ENCODE measurements at places on chromosomes 1 and 21.

DNA sequence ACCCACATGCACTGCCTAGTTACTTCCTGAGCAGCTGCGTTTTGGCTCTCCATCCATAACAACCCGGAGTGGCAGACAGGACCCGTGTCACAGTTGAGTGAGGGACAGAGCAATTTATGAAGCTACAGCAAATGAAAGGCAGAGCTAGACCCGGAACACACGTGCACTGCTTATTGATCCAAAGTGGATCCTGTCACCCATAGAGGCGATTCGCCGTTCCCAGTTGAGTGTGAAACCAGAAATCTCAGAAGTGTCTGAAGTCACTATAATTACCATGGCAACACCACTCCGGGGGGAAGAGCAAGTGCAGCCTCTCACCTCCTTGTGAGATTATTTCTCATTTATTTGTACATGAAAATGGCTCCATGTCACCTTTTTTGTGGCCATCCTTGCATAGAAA, 365.2 kb downstream of the DSCAM start:
- DNase-seq = no peak

GRCh38 chr1:59295618-59296017, 1.3 kb upstream of the FGGY start:
- DNase-seq = no peak

- no peak for DNase-seq
These were observed 72.6 kb downstream of the TTC3 start for GRCh38 chr21:37145635-37146111.

DNA sequence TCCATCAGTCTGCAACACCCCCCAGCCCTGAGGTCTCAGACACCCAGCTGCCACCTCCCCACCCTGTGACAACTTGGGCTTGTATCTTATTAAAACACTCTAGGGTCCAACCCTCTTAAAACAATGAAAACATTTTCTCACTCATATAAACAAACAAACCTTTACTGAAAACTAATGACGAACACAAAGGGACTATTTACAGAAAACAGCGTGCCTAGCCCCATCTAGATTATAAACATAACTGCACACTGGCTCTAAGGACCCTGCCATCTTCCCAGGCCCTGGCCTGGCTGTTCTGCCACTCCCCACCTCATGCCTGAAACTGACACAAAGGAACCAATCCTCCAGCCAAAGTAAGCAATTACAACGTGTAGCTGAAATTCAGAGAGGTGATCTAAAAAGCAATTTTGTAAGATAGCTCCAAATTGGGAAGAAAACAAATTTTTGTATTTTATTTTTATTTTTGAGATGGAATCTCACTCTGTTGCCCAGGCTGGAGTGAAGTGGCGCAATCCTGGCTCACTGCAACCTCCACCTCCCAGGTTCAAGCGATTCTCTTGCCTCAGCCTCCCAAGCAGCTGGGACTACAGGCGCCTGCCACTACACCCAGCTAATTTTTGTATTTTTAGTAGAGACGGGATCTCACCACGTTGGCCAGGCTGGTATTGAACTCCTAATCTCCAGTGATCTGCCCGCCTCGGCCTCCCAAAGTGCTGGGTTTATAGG, 40.9 kb downstream of the CAPZB start:
- no peak for DNase-seq

GRCh38 chr21:21383126-21383525, 384.9 kb downstream of the NCAM2 start:
- no peak for DNase-seq

GRCh38 chr1:160403244-160403643, 2.9 kb downstream of the VANGL2 start:
- no peak for DNase-seq

DNA sequence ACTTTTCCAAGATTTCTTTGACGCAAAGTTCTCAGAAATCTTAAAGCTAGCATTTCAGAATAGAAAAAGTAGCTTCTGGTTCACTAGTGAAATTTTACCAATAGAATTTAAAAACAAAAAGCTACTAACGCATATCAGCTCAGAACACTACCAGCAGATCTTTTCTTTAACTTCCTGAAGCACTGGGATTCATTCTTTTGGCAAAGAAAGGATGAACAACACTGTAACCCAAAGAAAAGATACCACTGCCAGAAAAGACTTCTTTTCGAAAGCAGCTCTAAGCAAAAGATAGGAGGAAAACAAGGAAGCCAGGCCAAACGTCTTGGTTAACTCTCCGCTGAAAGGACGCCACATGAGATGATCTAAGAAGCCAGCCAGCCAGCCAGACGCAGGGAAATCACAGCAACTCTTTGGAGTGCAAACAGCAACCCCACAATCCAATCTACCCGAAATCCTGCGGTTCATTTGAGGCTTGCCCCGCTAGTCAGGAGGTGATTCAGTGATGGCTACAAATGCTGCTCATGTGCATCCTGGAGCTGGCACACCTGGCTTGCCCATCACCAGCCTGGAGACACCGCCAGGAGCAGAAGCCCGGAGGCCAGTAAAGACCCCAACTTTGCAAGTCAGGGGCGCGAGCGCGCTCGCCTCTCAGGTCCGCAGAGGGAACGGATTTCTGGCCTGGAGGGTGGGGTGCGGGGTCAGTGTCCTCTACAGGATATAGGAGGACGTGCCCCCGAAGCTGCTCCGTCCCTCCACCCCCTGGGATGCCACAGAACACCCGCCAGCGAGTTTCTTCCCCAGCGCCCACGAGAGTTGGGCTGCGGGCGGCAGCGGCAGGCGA, 812 bp downstream of the NBPF1 start:
- no peak for DNase-seq

GRCh38 chr1:205811660-205812059, 1.3 kb downstream of the SLC41A1 start:
- DNase-seq = no peak

- no peak for DNase-seq
These were observed 29.3 kb downstream of the COP1 start for GRCh38 chr1:176177764-176178163.

DNA sequence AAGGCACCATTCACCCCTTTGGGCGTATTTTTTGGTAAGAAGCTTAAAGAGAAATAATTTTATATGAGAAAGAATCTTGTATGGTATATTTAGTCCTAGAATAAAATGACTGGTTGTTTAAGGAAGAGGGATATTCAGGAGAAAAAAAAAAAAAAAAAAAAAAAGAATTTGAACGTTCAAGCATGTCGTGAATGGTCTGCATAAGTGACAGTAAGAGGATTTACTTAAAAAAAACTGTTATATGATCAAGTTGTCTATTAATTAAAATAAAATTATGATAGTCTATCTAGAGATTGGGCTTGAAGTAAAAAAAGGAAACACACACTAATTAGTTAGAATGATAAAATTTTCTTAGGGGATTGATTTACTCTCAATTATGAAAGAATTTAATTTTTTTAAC, 11.7 kb upstream of the OR14I1 start:
- DNase-seq = no peak

DNA sequence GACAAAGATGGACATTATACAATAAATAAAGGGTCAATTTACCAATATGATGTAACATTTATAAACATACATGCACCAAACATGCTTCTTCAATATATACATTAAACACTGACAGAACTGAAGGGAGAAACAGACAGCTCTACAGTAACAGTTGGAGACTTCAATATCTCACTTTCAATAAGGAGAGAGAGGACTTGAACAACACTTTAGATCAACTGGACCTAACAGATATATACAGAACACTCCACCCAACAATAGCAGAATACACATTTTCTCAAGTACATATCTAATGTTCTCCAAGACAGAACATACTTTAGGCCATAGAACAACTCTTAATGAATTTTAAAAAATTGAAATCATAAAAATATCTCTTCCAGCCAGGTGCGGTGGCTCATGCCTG, 50.6 kb upstream of the TTC39A start:
- no peak for DNase-seq

- no peak for DNase-seq
These were observed 1.3 kb upstream of the RC3H1 start for GRCh38 chr1:174023440-174023839.

GRCh38 chr1:206524739-206525364, 17.5 kb downstream of the RASSF5 start:
- no peak for DNase-seq

GRCh38 chr1:198234520-198235251, 77.9 kb downstream of the NEK7 start:
- DNase-seq = no peak

DNA sequence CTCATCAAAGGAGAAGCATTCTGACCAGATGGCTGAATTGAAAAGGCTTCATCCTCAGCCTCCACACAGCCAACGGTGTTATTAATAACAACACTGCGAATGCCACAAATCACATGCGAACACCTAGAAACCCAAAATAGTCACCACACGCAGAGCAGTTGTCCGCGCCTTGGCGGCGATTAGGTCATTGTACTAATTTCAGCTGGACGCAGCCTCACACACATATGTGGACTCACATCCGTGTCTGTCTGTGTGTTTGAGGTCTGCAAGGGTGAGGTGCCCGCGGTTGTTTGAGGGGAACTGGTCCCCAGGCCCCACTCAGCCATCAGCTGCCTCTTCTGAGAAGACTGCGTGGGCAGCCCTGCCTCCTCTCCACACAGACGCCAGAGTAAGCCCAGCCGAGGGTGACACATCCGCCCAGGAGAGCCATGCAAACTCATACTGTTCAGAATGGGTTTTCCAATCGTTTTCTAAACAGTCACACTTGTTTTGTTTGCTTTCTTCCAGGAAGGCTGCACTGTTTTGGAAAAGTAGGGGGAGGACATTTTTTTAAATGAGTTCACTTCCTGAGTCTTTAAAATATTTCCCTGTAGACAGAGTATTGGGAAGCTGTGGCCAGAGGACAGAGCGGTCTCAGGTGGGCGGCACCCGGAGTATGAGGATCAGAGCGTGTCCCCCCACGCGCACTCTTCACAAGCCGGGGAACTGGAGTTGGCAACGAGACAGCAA, 53.4 kb downstream of the TOMM20 start:
- DNase-seq = peak; percentile 68

- no peak for DNase-seq
These were observed 504.1 kb upstream of the ADGRL2 start for GRCh38 chr1:81296601-81297000.

DNA sequence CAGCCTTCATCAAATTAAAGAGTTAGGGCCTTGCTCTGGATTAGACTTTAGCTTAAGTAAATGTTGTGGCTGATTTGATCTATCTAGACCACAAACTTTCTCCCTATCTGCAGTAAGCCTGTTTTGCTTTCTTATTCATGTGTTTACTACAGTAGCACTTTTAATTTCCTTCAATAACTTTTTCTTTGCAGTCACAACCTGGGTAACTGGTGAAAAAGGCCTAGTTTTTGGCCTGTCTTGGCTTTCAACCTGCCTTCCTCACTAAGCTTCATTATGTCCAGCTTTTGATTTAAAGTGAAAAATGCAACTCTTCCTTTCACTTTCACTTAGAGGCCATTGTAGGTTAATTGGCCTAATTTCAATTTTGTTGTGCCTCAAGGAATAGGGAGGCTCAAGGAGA, 12.5 kb upstream of the LPGAT1 start:
- DNase-seq = no peak

GRCh38 chr21:20703112-20703767, 295.0 kb upstream of the NCAM2 start:
- DNase-seq = no peak

DNA sequence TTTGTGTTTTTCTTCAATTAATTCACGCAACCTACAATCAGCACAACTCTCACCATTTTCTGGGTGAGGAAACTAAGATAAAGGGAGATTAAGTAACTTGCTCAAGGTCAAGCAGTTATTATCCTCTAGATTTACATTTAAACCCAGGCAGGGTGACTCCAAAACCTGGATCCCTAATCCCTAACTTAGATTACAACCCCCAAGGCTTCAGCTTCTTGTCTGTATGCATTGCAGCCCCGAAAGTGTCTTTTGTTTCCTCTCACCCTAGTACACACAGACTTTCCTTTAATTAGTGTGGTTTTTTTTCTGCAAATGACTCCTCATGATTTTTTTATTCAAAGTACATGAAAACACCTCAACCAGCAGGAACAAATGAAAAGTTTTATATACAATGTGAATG, 748.6 kb upstream of the ADGRL2 start:
- DNase-seq = no peak

GRCh38 chr21:20545454-20545853, 452.8 kb upstream of the NCAM2 start:
- DNase-seq = no peak

- DNase-seq = no peak
These were observed 99.5 kb downstream of the MAN1A2 start for GRCh38 chr1:117466761-117467160.
